Stimulated activated CD4-positive, alpha-beta T cell treated with anti-CD3 and anti-CD28 coated beads, Interleukin-12 subunit alpha, Interleukin-12 subunit beta, amount 100 ng/mL, for 24 hours (primary cell): ENCODE measurements at places on chromosomes 12 and 14.

GRCh38 chr14:79412822-79413221 lies 798.5 kb downstream of the DIO2 start:
- DNase-seq: no peak

- no peak for DNase-seq
Observed at GRCh38 chr12:106892075-106892474, 63.6 kb upstream of the TMEM263 start.

GRCh38 chr14:71610149-71610548 lies 322.1 kb upstream of the RGS6 start:
- no peak for DNase-seq

- no peak for DNase-seq
Observed at GRCh38 chr12:62907561-62907960, 27.4 kb downstream of the PPM1H start.

- DNase-seq: no peak
Observed at GRCh38 chr14:63663428-63664341, 22.0 kb upstream of the WDR89 start.

DNA sequence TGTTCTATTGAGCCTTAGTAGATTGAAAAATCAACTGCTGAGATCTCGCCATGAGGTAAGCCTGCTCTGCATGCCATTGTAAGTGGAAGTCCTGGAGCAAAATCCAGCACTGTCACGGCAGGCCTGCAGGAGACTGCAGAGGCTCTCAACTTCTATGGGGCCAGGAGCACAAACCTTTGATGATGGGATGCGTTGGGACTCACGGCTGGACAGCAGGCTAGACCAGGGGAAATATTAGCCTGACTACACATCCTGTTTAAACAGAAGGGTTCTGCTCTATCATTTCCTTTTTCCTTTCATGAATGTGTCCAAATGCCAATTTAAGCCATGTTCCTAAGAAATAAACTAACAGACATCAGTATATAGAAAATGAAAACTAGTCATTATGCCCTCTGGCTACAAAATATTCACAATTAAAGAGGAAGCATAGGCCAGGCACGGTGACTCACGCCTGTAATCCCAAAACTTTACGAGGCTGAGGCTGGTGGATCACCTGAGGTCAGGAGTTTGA lies 33.9 kb upstream of the RASSF8 start:
- no peak for DNase-seq

DNA sequence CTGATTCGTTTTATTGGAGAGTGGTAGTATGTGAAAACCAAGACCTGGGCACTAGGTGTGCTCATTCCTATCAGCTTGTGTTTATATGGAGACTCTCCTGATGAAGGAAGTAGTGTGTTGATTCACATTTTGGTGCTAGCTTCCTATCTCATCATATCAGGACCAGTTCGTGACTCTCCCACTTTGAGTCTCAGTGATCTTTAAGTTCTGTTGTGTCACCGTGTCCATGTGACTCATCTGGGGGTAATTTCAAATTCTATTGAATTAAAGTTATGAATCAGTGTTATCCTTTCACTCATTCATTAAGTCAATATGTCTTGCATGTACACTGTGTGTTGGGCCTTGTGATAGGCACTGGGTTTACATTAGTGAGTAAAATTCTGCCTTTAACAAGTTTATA lies 180.2 kb downstream of the CACNA1C start:
- DNase-seq: no peak

- peak; percentile 96 for DNase-seq
Observed at GRCh38 chr14:58297762-58298476, 436 bp upstream of the ARID4A start.

DNA sequence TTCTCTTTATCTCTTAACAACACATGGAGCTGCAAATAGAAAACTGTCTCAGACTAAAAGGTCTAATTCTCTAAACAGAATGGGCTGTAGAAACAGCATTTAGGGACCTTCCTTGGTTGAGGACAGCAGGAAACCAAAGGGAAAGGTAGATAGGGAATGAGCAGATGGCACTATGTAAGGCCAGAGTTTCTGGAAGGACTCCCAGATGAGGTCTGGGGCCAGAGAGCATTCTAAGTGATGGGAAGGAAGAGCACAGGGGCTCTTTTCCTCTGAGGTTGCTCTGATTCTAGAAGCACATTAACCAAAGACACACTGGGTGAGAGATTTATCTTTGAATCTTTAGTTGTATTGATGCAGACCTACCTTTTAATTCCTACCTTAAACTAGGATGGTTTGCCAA lies 79.4 kb downstream of the TPH2 start:
- DNase-seq: no peak

GRCh38 chr12:102702447-102703114 lies 214.5 kb downstream of the PAH start:
- DNase-seq: no peak

GRCh38 chr14:78829274-78829673 lies 659.1 kb downstream of the NRXN3 start:
- no peak for DNase-seq
